ENCODE measurements at places on chromosomes 3 and 15.
A peak's percentile ranks its signal among the peaks of the same experiment; 100 is the strongest.

GRCh38 chr15:85545185-85545584, 164.8 kb downstream of the AKAP13 start:
- no peak for DNase-seq

GRCh38 chr3:4528819-4529600, 35.9 kb downstream of the ITPR1 start:
- DNase-seq = no peak

GRCh38 chr15:58760385-58761009, 10.6 kb upstream of the MINDY2 start:
- DNase-seq = no peak

DNA sequence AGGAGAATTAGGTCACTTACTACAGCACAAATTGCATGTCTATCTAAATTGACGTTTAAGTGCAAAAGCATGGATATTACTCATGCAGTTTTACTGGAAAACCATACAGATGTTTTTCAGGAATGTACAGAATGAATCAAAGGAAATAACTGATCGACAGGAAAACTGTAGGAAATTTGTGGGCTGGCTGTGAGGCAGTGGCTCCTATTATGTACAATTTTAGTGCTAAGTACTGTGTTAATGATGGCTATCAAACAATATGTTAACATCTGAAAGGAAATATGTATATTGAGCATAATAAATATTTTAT, 6.9 kb downstream of the NUDT16 start:
- DNase-seq = no peak

DNA sequence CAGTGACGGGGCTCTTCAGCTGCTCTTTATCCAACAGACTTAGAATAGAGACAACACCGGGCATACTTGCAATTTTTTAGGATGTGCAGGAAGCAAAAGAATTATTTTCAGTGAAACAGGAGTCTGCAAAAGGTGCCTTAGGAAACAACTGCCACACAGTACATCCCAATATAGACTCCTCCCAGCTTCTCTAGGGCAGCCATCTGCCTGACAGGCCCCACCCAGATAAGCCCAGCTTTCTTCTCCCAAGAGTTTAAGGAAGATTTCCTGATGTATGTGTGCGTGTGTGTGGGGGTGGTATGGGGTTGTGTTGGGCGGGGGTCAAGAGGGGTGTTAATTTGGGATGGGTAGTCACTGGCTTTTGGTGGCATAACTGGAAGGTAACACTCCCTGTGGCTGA, 21.5 kb downstream of the MAP2K1 start:
- DNase-seq = no peak

DNA sequence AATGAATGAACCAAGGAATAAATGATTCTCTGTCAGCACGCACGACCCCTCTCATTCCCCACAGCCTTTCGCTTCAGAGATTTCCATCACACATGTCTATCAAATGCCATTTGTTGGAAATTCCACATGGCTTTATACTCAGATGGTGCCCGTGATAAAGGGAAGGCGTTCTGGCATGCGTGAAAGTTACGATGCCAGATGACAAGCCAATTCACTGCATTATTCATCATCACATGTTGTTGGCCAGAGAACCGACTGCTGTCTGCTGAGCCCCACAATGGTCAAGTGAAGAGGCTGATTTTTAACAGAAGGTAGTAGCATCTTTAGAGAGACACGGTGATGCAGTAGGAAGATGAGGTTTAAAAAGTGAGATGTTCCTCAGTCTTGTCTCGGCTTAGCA, 74.1 kb upstream of the FRMD4B start:
- DNase-seq = no peak

- no peak for DNase-seq
These were observed 161.0 kb downstream of the PLD1 start for GRCh38 chr3:171649267-171649666.

GRCh38 chr3:194577986-194578905, 55.0 kb downstream of the TMEM44 start:
- peak; percentile 89 for DNase-seq

DNA sequence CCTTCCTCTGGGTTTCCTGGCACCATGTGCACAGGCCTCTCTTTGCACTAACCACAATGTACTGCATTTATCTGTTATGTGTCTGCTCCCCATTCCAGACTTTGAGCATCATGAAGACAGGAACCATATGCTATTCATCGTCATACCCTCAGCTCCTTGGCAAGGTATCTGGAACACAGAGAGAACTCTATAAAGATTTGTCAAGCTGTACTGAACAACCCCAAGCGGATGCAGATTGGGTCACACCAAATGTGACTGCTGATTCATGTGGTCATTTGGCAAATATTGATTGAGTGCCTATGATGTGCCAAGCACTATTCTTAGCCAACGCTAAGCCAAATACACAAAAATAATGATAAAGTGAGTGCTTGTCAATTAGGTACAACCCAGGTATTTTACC, 7.5 kb upstream of the MEGF11 start:
- DNase-seq = no peak

DNA sequence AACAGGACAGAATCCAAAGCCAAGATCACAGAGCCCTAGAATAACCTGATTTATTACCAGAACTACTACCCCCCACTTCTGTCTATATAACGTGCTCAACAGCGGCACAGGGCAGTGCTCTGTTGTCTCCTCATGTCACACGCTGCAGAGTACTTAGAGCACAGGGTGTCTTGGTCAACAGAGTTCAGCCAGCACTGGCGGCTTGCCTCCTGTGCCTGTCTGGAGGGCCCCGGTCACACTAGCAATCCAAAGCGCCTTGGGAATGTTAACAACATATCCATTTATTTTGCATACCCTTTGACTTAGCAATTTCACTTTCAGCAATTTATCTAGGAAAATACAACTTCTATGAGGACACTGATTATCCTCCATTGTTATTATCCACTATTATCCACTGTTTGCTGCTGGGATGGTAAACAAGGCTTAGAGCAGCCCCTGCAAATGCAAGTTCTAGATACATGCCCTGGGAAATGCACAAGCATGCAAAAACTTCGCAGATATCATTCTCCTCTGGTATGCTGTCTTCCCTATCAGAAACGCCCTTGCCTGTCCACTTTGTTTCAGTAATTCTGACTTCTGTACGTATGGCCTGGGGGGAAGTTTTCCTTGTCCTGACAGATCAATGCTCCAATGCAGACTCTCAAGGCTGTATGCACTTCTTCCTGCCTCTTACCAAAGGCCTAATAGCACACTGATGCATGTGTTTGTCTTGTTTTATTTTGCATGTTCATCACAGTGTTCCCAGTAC, 86.2 kb upstream of the OCA2 start:
- no peak for DNase-seq

DNA sequence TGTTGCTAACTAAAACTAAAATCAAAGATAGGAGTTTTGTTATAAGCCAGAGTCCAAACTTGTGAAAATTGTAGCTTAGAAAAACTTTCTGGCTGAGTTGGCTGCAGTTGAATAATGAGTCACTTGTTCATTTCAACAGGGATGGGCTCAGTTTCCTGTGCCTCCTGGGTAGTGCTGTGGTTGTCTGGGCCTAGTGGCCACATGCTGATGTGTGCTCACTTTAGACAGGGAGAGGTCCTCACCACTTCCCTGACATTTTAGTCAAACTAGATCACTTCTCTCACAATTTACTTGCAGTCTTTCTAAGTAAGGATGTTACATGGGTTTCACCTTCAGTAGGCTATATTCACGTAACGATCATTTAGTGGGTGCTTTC, 6.3 kb upstream of the UBE2Q2 start:
- peak; percentile 54 for DNase-seq

- no peak for DNase-seq
These were observed 221.3 kb downstream of the DTWD1 start for GRCh38 chr15:49842031-49842730.

- no peak for DNase-seq
These were observed 44.3 kb upstream of the SLC24A5 start for GRCh38 chr15:48076454-48076853.

DNA sequence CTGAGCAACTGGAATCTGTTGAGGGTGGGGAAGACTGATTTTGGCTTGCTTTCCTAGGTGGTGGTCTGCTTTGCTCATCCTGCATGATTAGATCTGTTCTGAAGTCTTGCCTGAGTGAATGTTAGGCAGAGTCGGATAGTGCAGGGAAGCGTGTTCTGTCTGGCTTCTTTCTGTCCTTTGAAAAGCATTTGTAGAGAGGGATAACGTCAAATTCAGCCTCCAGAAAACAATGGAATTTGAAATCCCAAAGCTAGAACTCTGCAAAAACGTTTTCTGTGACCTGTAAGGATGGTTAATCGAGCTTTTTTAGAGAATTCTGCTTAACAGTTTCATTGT, 1.4 kb downstream of the GLCE start:
- DNase-seq = no peak

DNA sequence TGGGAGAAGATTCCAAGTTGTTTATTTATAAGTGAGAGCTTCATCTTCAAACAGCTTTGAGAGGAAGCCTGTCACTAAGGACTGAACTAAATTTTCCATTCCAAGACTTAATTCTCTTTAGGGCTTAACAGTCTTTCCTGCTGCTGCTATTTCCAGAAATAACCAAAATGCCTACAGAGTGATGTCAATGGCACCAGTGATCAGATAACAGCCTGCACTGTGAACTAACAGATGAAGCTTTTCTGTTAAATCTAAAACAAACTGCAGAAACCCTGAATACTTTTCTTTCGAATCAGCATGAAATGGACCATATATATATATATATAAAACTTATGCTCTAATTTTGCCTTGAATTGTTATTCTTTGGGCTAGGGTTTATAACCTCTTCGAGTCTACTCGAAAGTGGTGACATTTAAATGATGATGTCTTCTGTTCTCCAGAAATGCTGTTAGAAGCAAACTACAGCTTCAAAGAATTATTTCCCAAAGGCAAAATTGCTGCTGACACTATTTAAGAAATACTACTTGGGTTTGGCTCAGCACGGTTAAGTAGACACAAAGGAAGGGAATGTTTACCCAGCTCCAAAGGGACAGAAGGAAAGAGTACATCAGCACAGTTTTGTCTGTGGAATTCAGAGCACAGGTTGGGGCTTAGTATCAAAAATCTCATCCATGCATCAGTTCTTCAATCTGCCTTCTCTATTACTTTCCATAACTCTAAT, 238.5 kb upstream of the LRRN1 start:
- DNase-seq = no peak

- no peak for DNase-seq
These were observed 65.2 kb downstream of the GTPBP8 start for GRCh38 chr3:113055961-113056360.

- DNase-seq = no peak
These were observed 50.5 kb upstream of the KCNMB2 start for GRCh38 chr3:178485756-178486155.

GRCh38 chr3:71778353-71778752, 6.6 kb downstream of the PROK2 start:
- no peak for DNase-seq

DNA sequence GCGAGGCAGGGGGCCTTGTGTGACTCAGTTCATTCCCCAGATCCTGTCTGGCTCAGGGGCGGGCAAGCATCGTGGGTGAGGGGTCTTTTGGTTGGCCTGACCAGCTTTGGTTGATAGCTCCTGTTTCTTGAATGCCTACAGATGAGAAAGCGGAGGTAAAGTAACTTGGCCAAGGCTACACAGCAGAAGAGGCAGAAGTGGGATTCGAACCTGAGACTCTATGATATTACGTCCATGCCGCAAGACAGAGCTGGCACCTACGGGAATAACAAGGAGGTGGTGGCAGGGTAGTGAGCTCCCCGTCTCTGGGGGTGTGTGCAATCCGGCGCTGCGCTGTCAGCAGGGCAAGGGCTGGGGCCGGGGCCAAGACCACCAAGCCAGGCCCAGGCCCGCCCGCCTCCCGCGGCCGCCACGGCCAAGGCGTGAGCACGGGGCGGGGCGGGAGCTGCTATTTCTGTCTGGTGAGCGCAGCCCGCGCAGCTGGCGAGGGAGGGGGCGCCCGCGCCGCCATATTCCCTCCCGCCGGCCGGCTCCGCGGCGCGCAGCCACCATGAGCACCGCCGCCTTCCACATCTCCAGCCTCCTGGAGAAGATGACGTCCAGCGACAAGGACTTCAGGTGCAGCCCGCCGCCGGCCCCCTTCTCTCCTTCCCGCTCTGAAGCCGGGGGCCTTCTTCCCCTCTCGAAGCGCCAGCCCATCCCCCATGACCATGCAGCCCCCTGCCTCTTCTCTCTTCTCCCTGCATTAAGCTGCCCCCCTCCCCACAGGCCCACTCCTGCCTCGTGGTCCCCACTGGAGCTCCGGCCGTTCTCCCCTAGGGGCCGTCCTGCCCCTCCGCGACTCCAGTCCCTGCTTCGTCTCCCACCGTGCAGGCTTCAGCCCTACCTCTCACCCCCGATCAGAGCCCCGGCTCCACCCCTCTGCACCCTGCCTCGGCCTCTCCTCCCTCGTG, at the start of gene CAND2:
Gene CAND2, plus strand, starts transcription at position 510 of the 953 bp plus-strand sequence. Its CDS starts 41 bp downstream, at position 551.
- DNase-seq = no peak

DNA sequence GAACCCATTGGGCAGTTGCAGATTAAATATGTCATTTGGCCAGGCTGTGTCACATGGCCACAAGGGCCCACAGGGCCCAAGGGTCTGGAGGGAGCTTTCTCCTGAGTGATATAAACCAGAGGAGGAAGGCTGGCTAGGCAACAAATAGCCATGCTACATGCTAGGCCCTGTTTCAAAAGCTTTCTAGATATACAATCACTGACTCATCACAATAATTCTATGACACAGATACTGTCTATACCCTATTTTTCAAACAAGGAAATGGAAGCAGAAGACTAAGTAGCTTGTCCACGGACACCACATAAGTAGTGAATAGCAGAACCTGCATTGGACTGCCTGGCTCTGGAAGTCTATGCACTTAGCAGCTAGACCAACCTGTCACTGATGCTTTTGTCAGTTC, 625.4 kb downstream of the NTRK3 start:
- no peak for DNase-seq

DNA sequence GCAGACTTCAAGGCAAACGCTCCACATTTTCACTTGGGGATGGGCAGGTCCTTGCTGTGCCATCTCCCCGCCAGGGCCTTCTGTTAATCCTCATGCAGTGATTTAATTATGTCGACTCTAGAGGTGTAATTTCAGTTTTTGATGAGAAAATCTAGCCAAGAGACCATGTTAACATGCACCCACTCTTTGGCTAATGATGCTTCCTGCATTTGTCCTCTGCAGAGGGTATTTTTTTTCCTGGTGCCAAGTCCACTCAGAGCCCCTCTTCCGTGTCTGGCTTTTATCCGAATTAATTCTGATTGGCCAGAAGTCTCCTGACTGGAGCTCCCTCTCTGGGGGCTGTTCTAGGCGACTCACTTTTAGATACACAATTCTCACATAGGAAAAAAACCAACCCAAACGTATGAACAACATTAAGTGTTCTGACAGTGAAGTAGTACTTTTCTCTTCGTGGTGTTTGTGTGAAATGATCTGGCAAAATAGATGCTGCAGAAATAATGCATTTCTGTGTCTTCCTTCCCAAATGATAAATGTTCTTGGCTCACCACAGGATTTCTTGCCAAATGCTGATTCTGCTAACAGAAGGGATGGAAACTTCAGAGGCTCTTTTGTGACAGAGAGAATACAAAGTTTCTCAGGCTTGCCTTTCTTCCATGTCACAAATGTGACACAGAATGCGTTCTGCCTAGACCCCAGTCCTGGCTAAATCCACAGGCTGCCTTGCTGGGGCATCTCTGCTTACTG, 190.0 kb downstream of the CACNA2D3 start:
- DNase-seq = no peak

DNA sequence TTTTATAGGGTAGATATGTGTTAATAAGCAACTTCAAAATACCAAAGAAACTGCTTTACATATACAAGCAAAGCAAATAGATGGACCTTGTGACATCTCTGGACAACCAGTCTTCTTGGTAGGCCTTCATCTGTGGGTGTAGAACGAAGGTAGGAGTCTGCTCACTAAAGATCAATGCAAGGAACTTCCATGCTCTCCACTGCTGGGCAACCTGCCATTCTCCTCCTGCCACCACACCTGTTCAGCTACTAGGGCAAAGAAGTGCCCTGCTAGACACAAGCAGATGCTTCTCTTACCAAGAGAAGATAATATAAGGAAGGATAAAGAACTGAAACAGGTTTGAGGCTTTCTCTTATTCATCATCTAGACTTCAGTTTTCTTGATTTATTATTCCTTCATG, 12.6 kb downstream of the PPARG start:
- no peak for DNase-seq

Measured in kidney epithelial cell (primary cell).